ENCODE measurements at places on chromosomes 7 and 10. TPM values are rescaled to one million over a fixed set of nuclear protein-coding genes. Genes with fewer than 3 reads are reported as not detected.
A peak's percentile ranks its signal among the peaks of the same experiment; 100 is the strongest.

Gene MEOX2
- not detected for total RNA-seq

Gene CUBN
- total RNA-seq: 8.9 TPM

Gene AGR3
- total RNA-seq: not detected

Gene TAS2R41
- total RNA-seq: 2.1 TPM

Gene RET
- total RNA-seq: 0.44 TPM

GRCh38 chr10:98055841-98056516 is 25.6 kb upstream of the CRTAC1 start:
- H3K27me3 ChIP-seq: no peaks in the 10 kb centered on the region
- H3K36me3 ChIP-seq: no peaks in the 10 kb centered on the region
- no peaks in the 10 kb centered on the region for H3K4me1 ChIP-seq
- H3K27ac ChIP-seq: no peak overlapping the region

DNA sequence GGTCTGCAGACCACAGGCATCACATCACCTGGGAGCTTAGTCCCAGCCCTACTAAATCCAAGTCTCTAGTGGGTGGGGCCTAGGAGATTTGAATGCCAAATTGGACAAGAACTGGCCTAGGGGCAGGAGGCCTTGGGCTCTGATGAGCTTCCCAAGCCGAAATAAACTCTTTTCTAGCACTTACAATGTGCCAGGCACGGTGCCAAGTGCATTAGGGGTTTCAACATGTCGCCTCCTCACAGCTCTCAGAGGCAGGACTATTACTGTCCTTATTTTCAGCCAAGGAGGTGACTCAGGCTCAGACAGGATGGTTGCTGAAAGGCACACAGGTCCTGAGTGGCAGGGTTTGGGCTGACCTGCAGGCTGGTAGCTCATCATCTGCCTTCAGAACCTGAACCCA is 9.2 kb upstream of the CPA1 start:
- no peaks in the 10 kb centered on the region for H3K27me3 ChIP-seq
- H3K36me3 ChIP-seq: no peaks in the 10 kb centered on the region
- no peak overlapping the region for H3K4me3 ChIP-seq
- H3K27ac ChIP-seq: no peak overlapping the region
- no peaks in the 10 kb centered on the region for H3K4me1 ChIP-seq

DNA sequence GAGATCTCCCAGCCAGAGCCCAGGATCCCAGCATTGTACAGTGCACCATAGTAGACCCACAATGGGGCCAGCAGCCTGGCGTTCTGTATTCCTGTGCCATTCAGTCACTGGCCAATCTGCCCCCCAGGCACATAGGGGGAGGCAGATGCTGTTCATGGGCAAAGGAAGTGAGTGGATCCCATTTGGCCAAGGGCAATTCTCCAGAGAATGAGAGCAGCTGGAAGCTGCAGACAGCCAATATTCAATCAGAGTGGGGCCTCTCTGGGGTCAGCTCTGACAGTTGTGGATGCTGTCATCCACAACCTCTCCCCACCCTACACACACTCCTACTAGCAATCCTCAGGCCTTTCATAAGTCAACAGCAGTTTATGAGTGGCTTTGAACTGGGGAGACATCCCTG is 17.5 kb downstream of the STEAP1B start:
- no peak overlapping the region for H3K27ac ChIP-seq
- no peak overlapping the region for H3K4me3 ChIP-seq
- DNase-seq: no peak

DNA sequence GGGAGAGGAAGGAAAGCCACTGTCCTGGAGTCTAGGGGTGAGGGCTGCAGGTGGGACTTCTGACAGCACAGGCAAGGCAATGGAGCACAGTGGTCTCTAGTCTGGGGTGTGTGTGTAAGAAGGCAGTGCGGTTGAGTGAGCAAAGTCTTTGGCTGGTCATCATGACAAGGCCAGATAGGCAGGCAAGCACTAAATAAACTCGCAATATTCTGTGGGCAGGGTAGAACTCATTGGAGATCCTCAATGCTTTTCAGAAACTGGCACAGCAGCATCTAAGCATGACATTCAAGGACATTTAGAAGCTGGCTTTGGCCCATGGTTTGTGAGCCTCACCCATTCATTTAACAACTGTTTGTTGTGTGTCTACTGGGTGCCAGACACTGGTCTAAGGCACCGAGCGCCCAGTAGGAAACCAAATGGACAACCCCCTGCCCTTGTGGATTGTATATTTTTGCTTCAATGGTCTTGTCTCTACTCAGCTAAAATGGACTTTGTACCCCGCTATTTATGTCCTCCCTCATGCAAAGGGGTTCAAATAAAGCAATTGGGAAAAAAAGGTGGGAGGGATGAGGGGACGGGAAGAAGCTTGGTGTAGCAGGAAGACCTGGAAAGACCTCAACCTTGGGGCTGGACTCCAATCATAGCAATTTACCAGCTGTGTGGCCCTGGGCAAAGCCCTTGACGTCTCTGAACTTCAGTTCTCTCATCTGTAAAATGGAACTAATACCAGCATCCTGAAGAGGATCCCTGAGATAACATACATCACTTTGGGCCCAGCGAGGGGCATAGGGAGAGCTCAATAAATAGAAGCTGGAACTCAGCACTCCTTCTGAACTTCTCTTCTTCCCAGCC is 116.0 kb downstream of the NEURL1 start:
- H3K27ac ChIP-seq: no peak overlapping the region
- H3K4me3 ChIP-seq: no peak overlapping the region
- no peak for DNase-seq
- no peaks in the 10 kb centered on the region for H3K36me3 ChIP-seq

GRCh38 chr7:87003872-87004798 is 55.3 kb downstream of the ELAPOR2 start:
- no peaks in the 10 kb centered on the region for H3K4me1 ChIP-seq
- H3K27me3 ChIP-seq: no peaks in the 10 kb centered on the region
- H3K36me3 ChIP-seq: no peaks in the 10 kb centered on the region
- no peak for DNase-seq
- H3K27ac ChIP-seq: no peak overlapping the region
- no peak overlapping the region for H3K4me3 ChIP-seq

GRCh38 chr10:96585736-96586418 is 935 bp downstream of the TM9SF3 start:
- peak overlapping the region; percentile 61 for H3K4me3 ChIP-seq
- peak; percentile 33 for DNase-seq
- H3K27me3 ChIP-seq: no peaks in the 10 kb centered on the region
- H3K27ac ChIP-seq: peak overlapping the region; percentile 100

GRCh38 chr10:127423218-127423915 is 125.7 kb upstream of the NPS start:
- no peaks in the 10 kb centered on the region for H3K27me3 ChIP-seq
- DNase-seq: no peak
- H3K4me1 ChIP-seq: no peaks in the 10 kb centered on the region
- H3K4me3 ChIP-seq: no peak overlapping the region

DNA sequence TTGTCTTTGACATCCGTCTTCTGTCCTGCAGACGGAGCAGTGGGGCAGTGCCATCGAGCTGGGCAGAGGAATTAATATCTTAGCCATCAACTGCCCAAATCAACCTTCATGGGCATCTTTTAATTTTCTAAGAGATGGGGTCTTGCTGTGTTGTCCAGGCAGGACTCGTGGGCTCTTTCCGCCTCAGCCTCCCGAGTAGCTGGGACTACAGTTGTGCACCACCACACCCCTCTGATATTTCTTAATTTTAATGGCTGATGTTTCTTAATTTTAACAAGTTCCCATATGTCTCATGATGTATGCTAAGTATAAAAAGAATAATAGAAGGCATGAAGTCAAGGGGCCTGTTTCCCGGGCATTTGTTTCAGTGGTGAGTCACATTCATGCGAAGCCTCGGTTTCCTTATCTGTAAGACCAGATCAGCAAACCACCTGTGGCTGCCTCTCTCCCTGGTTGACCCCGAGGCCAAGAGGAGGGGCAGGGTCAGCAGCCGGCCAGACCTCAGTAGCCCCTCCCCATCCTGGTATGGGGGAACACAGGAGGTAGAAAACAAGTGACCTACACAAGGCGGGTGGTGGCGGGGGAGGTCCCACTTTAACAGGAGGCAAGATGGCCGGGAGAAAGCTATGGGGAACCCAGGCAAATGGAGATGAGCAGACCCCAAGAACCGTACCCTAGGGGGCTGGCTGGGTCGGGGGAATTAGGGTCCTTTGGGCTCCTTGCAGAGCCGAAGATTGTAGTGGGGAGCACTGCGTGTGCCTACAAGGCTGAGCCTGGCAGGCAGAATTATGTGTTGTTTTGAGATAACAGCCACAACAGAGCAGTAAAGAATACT is 85.5 kb downstream of the CUX1 start:
- H3K4me3 ChIP-seq: no peak overlapping the region
- H3K27ac ChIP-seq: no peak overlapping the region
- no peaks in the 10 kb centered on the region for H3K27me3 ChIP-seq
- H3K4me1 ChIP-seq: no peaks in the 10 kb centered on the region
- DNase-seq: no peak

GRCh38 chr7:145582742-145583303 is 533.8 kb upstream of the CNTNAP2 start:
- DNase-seq: no peak
- no peak overlapping the region for H3K27ac ChIP-seq
- no peaks in the 10 kb centered on the region for H3K27me3 ChIP-seq
- H3K36me3 ChIP-seq: no peaks in the 10 kb centered on the region
- no peak overlapping the region for H3K4me3 ChIP-seq
- H3K4me1 ChIP-seq: no peaks in the 10 kb centered on the region

GRCh38 chr10:17665747-17666146 is 21.8 kb downstream of the STAM start:
- H3K36me3 ChIP-seq: no peaks in the 10 kb centered on the region
- H3K4me1 ChIP-seq: peaks cover 10% of the 10 kb centered on the region
- DNase-seq: no peak
- H3K27ac ChIP-seq: no peak overlapping the region
- no peak overlapping the region for H3K4me3 ChIP-seq
- H3K27me3 ChIP-seq: no peaks in the 10 kb centered on the region

DNA sequence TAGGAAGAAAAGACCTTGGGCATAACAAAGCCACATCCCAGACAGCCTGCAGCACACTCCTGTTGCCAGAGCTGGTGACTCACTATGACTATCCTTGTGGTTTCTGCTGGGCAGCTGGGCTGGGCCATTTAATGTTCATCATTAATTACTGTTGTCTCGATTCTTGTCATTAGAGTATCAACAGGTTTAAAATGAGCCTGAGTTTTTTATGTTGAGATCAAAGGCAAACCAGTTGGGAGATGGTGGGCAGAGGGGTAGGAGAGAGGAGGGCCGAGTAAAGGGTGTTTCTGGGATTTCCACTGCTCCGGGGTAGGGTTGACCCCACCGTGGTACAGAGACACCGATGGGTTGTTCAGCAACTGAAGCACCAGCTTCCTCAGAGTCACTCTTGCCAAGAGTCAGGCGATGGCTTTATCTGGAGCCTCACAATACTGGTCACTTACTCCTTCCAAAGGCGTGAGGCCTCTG is 128.7 kb upstream of the LYZL1 start:
- H3K4me3 ChIP-seq: no peak overlapping the region
- no peaks in the 10 kb centered on the region for H3K4me1 ChIP-seq
- DNase-seq: no peak
- H3K36me3 ChIP-seq: no peaks in the 10 kb centered on the region
- H3K27ac ChIP-seq: no peak overlapping the region

DNA sequence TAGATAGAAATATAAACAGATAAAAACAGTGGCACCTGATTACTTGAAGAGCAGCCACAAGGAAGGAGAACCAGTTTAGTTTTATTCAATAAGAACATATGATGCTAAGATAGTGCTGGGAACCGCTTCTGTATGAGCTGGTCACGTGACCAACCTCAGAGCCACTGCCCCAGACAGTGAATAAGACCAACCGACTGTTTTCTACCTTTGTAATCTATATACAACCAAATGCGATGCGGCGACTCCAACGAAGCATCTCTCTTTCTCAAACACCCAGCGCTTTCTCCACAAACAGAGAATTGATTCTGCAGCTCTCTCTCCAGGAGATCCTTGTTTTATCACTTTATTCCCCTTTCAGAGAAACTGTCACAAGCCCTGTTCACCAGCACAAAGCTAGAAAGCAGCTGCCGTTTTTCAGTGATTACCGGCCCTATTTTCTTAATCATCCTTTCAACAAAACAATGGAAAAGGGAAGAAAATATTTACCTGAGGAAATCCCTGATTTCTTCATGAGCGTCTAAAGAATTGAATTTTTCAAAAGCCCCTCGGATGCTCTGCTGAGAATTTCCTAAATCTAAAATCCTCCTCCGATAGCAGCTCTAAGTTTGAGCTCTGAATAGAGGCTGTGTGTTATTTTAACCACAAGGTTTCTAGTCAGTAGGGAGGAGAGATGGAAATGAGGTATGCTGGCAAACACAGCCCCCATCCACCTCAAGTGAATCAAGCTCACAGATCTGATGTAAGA is 55.7 kb upstream of the JCAD start:
- H3K4me1 ChIP-seq: no peaks in the 10 kb centered on the region
- DNase-seq: no peak
- no peaks in the 10 kb centered on the region for H3K36me3 ChIP-seq
- no peak overlapping the region for H3K27ac ChIP-seq
- no peak overlapping the region for H3K4me3 ChIP-seq

DNA sequence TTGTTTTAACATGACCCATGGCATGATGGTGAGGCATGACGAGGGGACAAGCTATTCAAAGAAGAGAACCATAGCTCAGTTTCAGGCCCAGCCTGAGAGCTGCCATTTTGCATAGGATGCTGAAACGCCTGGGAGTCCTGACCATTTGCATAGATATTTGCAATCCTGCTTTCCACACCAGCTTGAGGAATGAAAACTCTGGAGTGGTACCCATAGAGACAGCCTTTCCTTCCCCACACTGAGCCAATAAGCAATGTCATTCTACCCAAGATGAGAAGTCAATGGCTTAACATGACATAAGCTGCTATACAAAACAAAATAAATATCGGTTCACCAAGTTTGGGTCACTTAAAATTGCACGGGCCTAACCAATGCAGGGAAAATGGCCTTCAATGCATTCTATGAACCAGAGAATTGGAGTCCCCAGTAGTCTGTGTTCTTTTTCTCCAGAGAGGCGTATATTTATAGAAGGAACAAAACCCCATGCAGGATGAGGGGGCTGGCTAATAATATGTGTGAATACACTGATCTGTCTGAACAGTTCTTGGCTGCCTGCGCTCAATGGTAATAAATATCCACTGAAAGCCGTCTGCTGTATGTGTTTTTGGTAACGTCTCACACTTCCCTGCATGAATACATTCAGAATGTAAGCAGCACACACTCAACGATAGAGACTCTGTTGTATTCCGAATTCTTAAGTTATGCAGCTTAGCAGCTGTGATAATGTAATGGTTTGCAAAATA is 329.3 kb downstream of the FRMD4A start:
- H3K27me3 ChIP-seq: no peaks in the 10 kb centered on the region
- H3K4me1 ChIP-seq: no peaks in the 10 kb centered on the region
- DNase-seq: no peak
- no peaks in the 10 kb centered on the region for H3K36me3 ChIP-seq

DNA sequence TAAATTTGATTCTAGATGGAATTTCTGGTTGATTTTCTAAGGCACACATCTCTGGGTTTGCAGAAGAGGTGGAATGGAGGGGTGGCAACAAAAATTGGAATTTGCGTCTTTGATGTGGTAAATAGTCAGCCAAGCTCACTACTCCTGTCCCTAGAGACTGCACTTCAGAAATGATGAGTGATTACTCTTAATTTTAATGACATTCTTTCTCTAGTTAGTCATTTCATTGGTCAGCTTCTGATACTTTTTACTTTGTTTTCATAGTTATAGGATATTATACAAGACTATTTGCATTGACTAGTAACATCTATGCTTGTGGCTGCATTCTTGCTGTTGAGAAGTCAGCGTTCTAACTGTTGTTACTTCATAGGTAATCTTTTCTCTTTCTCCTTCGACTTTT is 658.3 kb downstream of the SUGCT start:
- DNase-seq: no peak
- H3K4me3 ChIP-seq: no peak overlapping the region
- no peaks in the 10 kb centered on the region for H3K36me3 ChIP-seq
- H3K27me3 ChIP-seq: no peaks in the 10 kb centered on the region
- H3K4me1 ChIP-seq: no peaks in the 10 kb centered on the region
- no peak overlapping the region for H3K27ac ChIP-seq
